Midbrain (tissue), 1 donor: ENCODE measurements at places on chromosomes 5 and 9.

DNA sequence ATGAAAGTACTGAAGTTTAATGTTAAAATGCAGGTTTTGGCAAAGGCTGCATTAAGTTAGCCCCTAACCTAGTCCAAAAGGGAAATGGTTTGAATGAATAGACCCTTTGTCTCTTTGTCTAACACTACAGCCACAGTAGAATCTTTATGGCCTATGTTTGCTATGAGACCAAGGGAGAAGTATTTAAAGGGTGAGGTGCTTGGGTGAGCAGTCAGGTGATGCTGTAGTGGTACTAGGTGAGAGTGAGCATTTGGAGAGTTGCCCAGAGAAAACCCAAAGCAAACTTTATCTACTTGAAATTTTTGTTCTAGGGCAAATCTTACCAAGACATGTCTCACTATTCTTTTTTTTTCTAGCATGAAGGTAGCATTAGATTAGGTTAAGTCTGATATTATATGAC, 1961.4 kb upstream of the WWC1 start:
- DNase-seq: no peak

DNA sequence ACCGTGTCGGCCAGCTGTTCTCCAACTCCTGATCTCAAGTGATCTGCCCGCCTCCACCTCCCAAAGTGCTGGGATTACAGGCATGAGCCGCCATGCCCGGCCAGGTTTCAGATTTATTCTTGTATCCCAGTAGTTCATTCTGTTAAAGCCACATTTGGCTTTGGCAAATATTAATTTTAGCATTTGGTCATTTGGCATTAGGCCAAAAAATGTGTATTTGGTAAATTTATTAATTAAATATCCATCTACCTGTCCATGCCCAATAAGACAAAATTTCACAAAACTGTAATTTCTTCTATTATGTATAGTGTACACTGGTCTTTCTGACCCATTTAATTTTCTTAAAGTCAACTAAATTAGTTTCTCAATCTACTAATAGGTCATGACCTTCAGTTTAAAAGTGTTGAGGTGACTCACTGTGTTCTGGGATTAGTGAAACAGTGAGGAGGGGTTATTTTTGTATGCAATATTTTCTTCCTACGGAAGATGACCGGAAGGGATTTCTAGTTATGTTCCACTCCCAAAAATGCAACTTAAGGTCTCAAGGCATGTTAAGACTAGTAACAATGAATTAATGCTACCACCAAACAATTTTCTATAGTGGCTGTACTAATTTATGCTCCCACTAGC, 21.0 kb downstream of the OSTF1 start:
- DNase-seq: no peak

DNA sequence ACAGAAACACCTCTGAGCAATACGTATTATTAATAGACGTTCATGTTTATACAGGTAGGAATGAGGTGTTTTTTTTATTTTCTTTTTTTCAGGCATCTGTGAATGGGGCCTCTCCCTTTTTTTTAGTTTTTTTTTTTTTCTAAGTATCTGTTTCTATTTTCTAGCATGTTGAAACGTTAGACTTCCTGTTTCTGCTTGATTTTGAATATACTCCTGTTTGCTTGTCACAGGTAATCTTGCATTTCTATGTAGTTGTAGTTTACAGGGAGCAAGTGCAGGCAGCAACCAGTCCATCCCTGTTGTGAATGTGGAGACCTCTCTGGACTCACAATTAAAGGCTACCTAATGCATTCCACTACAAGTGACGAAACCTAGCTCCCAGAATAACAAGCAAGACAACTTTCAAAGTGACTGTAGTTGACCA, 22.8 kb upstream of the TNFAIP8 start:
- no peak for DNase-seq

GRCh38 chr5:150644058-150644457, 3.6 kb downstream of the SYNPO start:
- no peak for DNase-seq

- DNase-seq: no peak
Observed at GRCh38 chr5:132323202-132323601, 29.0 kb downstream of the SLC22A4 start.
